Type B pancreatic cell (in vitro differentiated cells): ENCODE measurements at places on chromosomes 1 and 21. TPM values are rescaled to one million over a fixed set of nuclear protein-coding genes. Genes with fewer than 3 reads are reported as not detected.

GRCh38 chr1:63642901-63643300 lies 49.7 kb downstream of the PGM1 start:
- no peak overlapping the region for H3K4me3 ChIP-seq
- peaks cover 31% of the 10 kb centered on the region for H3K36me3 ChIP-seq
- no peak for DNase-seq
- peaks cover 34% of the 10 kb centered on the region for H3K4me1 ChIP-seq
- peaks cover 9% of the 10 kb centered on the region for H3K27me3 ChIP-seq
- no peak overlapping the region for H3K27ac ChIP-seq

DNA sequence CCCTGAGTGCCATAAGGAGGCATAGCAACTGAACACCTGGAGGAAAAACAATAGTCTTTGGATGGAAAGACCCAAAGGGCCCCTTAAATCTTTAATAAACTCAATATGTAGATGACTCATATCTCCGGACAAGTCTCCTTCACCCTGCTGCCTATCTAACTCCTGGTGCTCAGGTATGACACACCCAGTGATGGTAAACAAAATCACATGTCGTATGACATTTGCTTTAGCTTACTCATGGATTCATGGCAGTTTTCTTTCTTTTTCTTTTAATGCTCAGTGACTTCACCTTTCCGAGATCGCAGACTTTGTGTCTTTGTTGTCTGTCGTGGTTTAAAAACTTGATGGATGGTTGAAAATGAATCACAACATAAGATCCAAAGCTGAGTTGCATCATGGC lies 208.5 kb upstream of the PROX1 start:
- peaks cover 14% of the 10 kb centered on the region for H3K27me3 ChIP-seq
- no peak overlapping the region for H3K27ac ChIP-seq
- no peaks in the 10 kb centered on the region for H3K4me1 ChIP-seq
- H3K36me3 ChIP-seq, result no peaks in the 10 kb centered on the region

DNA sequence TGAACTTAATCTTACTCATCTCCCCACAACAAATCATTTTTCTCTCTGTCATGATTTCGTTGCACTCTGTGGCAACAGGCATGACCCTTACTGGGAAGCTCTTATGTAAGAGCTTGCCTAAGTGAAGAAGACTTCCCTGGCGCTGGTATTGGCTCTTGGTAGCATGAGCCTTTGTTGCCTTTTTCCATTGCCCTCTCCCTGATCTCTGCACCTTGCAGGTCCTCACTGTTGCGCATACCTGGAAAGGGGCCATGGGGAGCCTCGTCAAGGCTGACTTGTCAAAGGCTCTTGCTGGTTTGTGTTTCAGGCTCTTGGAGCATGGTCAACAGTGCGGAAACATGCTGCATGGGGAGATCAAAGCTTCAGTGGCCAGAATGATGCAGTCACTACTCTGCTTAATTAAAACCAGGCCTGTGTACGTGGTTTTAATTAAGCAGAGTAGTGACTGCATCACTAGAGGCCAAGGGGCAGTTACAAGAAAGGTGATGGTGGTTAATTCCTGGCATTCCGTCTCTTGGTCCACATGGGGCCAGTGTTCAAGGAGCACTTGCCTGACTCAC lies 141.3 kb downstream of the SPATA46 start:
- DNase-seq, result no peak
- no peaks in the 10 kb centered on the region for H3K36me3 ChIP-seq
- peaks cover 35% of the 10 kb centered on the region for H3K4me1 ChIP-seq
- no peak overlapping the region for H3K4me3 ChIP-seq

GRCh38 chr1:15197591-15198447 lies 44.3 kb downstream of the TMEM51 start:
- peak overlapping the region; percentile 41 for H3K4me3 ChIP-seq
- no peaks in the 10 kb centered on the region for H3K27me3 ChIP-seq
- H3K4me1 ChIP-seq, result peaks cover 55% of the 10 kb centered on the region
- H3K27ac ChIP-seq, result peak overlapping the region; percentile 68
- peaks cover 3% of the 10 kb centered on the region for H3K36me3 ChIP-seq
- no peak for DNase-seq

- H3K27ac ChIP-seq, result peak overlapping the region; percentile 72
- peak overlapping the region; percentile 12 for H3K4me3 ChIP-seq
- H3K27me3 ChIP-seq, result no peaks in the 10 kb centered on the region
- peaks cover 27% of the 10 kb centered on the region for H3K4me1 ChIP-seq
Observed at GRCh38 chr1:204102739-204103430, 30.0 kb downstream of the SOX13 start.

GRCh38 chr1:116927049-116927798 lies 17.5 kb downstream of the PTGFRN start:
- H3K4me3 ChIP-seq, result no peak overlapping the region
- peaks cover 2% of the 10 kb centered on the region for H3K4me1 ChIP-seq
- no peak overlapping the region for H3K27ac ChIP-seq
- peaks cover 19% of the 10 kb centered on the region for H3K36me3 ChIP-seq

Gene LCE1C
- total RNA-seq, result not detected in 2 replicates

Gene AMY1B
- total RNA-seq, result not detected in 2 replicates
